Mesenteric fat pad (tissue), 1 donor: ENCODE measurements at places on chromosomes 16 and 17. TPM values are rescaled to one million over a fixed set of nuclear protein-coding genes. Genes with fewer than 3 reads are reported as not detected.

GRCh38 chr16:65843941-65844340 is 522.5 kb upstream of the CDH5 start:
- DNase-seq: no peak

GRCh38 chr16:12406158-12406557 is 397.5 kb downstream of the CPPED1 start:
- no peak for DNase-seq

DNA sequence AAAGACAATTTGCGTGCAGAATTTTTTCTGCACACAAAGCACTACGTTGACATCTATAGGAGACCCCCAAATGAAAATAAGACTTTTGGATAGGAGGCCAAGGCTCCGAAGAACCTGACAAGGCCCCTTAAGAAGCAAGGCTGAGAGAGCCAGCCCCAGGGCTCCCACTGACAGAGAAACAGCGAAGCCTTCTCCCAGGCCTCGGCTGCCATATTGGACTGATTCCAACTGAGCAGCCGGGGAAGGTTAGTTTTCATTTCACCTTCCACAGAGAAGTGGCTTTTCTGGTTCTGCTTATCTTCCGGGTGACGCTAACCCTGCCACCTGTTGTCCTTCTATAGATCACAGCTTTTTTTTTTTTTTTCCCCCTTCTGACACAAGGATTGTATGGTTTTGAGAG is 356.7 kb downstream of the SOX9 start:
- no peak for DNase-seq

GRCh38 chr16:29876594-29877249 is 13.7 kb upstream of the CDIPT start:
- no peak for DNase-seq

DNA sequence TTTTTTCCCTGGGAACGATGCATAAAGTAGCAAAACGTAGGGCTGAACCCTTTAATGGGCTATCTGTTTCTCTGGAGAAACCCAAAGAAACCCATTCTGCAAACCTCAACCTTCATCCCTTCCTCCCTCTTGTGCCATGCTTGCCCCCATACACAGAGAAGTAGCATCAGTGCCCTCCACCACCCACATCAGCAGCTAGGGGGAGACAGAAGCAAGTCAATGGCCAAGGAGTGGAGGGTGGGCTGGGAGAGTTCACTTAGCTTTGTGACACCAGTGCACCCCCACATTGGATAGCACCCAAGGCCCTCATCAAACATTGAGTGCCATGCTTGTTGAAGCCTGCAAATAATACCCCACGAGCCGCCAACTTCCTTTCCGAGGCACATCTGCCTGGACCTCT is 282.4 kb downstream of the ABCC12 start:
- no peak for DNase-seq

GRCh38 chr17:55114283-55114682 is 145.7 kb downstream of the STXBP4 start:
- DNase-seq: no peak

DNA sequence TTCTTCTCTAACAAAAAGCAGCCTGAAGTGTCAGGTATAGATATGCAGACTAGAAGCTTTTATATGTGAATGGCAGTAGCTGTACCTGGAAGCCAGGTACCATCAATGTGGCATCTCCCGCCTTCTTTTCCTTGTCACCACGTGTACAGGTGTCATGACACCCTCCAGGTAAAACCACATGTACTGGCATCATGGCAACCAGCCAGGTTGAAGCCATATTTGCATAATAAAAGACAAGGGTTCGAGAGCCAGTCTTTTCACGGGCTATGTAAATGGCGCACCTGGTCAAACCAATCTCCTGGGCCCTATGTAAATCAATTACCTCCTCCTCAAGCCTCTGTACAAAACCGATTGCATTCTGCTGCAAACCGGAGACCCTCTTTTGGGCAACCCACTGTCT is 541.3 kb downstream of the CDH11 start:
- DNase-seq: no peak

DNA sequence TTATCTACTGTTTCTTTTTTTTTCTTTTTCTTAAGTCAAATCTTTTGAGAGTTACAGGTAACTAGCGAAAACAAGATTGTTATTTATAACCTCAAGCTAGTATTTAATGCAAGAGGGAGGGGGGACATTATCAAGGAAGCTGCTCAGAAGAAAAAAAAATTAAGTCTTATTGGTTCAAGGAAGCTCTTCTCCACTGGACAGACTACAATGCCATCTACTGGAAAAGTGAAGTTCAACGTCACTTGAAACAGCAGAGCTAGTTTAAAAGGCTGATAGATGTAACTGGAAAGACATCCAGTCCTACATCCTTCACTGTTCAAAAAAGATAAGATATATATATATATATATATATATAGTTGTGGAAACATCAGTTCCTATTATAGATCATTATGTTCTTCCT is 418.0 kb upstream of the PSMD7 start:
- DNase-seq: no peak

- no peak for DNase-seq
Measured at GRCh38 chr16:82004601-82005000, 6.7 kb downstream of the SDR42E1 start.

DNA sequence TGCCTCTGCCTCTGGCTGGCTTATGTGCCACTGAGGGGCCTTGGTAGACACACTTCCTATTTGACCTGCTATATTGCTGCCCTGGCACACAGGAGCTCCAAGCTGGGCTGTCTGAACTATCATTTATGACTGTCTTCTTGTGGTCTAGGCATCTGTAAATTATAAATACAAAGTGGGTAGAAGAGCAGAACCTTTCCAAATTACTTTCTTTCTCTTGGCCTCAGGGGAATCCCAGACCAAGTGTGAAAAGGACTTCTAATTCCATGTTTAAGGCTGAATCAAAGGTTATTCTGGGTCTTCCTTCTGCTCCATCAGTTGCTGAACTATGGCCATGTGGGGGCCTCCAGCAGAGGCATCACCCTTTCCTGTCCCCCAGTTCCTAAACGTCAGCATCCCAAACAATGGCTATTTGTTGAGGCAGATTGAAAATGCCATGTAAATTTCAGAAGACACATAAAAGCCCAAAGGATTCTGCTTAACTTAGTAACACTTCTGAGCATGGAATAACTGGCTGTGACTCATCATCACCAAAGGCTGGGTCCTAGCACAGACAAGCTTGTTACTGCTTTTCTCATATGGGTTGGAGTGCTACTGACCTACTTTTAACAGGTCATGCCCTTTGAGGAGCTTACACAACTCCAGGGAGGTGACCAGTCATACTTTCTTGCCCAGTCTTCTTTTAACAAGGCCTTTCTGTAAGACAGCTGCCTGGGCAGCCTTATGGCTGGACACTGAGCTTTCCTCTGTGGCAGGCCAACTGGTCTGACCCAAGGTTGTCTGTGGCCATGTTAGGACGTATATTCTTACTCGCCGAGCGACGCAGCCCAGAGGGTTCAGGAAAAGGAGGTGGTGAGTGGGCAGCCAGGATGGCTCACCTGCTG is 154.8 kb downstream of the VPS53 start:
- DNase-seq: no peak

GRCh38 chr17:14297161-14297851 is 3.6 kb upstream of the HS3ST3B1 start:
- no peak for DNase-seq

- no peak for DNase-seq
Measured at GRCh38 chr17:19720631-19721426, 4.4 kb upstream of the SLC47A2 start.

- DNase-seq: no peak
Measured at GRCh38 chr16:2388875-2389433, 40.3 kb upstream of the CCNF start.

GRCh38 chr17:78908426-78908825 is 5.4 kb upstream of the CEP295NL start:
- DNase-seq: no peak

- DNase-seq: peak; percentile 81
Measured at GRCh38 chr17:7078711-7079110, 1.3 kb downstream of the CLEC10A start.

DNA sequence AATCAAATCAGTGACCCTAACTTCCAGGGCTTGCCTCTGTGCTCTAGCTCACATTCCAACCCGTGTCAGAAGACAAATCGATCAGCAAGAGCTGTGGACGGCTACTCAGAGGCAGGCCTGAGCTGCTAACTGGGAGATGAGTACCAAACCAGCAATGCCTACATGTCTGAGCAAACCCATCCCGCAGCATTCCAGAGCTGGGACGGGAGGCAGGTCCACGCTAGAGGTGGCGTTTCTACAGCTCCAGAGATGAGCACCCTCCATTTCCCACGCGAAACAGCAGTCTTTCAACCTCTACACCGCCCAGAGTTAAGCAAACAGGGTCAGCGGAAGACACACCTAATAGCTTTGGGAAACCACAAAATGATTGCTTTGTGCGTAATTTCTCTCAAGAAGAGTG is 6.5 kb downstream of the NXN start:
- no peak for DNase-seq

- DNase-seq: peak; percentile 86
Measured at GRCh38 chr17:75773808-75774470, 8.9 kb upstream of the GALK1 start.

- no peak for DNase-seq
Measured at GRCh38 chr16:6114691-6115090, 1017.1 kb upstream of the EEF2KMT start.

DNA sequence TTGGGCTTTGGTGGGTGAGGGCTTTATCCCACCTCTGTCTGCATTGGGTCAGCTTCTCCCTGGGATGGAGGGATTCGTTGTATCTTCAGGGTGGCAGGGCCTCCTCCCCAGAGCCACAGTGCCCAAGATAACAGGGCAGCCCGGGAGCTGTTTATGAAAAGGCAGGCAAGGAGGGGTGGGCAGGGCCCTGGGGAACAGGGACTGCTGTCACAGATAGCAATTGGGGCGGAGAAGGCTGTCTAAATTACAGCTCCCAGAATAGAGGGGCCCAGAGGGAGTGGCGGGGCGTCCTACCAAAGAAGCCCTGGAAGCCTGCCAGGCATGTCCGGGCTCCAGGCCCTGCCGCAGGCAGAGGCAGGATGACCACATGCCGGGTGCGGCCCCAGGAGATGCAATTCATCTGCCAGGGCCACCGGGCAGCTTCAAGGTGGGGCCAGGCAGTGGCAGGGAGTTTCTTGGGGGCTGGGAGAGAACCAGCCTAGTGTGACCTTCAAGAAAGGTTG is 18.8 kb upstream of the PHOSPHO1 start:
- DNase-seq: peak; percentile 90

DNA sequence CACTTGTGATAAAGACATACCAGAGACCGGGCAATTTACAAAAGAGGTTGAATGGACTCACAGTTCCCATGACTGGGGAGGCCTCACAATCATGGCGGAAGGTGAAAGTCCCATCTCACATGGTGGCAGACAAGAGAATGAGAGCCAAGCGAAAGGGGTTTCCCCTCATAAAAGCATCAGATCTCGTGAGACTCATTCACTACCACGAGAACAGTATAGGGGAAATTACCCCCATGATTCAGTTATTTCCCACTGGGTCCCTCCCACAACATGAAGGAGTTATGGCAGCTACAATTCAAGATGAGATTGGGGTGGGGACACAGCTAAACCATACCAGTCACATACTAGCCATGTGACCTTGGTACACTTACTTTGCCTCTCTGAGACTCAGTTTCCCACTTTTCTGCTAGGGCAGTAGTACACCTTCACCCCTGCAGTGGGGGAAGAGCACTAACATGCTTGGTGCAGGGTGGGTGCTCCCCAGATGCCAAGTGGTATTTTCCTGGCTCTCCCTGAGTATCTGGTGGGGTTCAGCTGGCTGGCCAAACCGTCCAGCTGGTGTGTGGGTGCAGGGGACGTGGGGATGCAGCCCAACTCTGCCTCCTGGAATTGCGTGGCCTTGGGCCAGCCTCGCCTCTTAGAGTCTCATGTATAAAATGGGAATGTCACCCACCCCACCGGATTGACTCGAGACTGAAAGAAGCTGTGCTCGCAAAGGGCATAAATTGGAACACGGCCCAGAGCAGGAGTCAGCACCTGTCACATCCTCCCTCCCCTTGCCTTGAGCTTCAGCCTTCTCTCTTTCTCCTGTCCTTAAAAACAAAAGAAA is 364.1 kb downstream of the CPPED1 start:
- DNase-seq: no peak

GRCh38 chr16:54402270-54402669 is 115.7 kb upstream of the IRX3 start:
- no peak for DNase-seq

- no peak for DNase-seq
Measured at GRCh38 chr17:4480929-4481898, 17.5 kb upstream of the SPNS2 start.

DNA sequence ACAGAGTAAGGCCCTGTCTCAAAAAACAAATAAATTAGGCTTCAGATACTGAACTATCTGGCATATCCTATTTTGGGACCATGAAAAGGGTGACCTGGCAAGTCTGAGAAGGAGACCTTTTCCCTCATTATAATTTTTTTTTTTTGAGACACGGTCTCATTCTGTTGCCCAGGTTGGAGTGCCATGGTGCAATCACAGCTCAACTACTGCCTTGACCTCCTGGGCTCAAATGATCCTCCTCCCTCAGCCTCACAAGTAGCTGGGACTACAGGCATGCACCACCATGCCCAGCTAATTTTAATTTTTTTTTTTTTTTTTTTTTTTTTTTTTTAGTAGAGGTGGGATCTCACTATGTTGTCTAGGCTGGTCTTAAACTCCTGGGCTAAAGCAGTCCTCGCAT is 37.3 kb downstream of the PLCG2 start:
- no peak for DNase-seq

- no peak for DNase-seq
Measured at GRCh38 chr17:6427279-6427781, 7.6 kb downstream of the AIPL1 start.

- DNase-seq: no peak
Measured at GRCh38 chr17:58531661-58532554, 17.5 kb upstream of the MTMR4 start.

DNA sequence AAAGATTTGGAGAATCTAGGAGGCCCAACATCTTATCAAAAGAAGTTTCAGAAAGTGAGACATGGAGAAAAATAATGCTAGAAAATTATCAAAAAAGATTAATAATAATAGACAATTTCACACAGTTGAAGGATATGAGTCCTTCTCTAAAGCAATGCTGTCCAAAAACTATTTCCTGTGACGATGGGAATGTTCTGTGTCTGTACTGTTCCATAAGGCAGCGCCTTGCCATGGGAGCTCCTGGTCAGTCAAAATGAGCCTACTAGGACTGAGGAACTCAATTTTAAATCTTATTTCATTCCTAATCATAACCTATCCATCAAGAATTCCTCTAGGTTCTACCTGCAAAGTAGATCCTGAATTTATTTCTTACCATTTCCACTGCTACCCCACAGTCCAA is 49.0 kb downstream of the CACNG1 start:
- no peak for DNase-seq

GRCh38 chr17:73798111-73798748 is 154.0 kb upstream of the SDK2 start:
- DNase-seq: no peak

TBC1D3I gene
- 0.19 TPM for total RNA-seq

CDR2L gene
- 29.9 TPM for total RNA-seq

ZNF287 gene
- total RNA-seq: 6.6 TPM

KREMEN2 gene
- total RNA-seq: not detected

KRT40 gene
- not detected for total RNA-seq

PPM1E gene
- 0.13 TPM for total RNA-seq

RNF213 gene
- 168 TPM for total RNA-seq

MRM1 gene
- 4.1 TPM for total RNA-seq

TBC1D3D gene
- not detected for total RNA-seq

GNAO1 gene
- total RNA-seq: 3.0 TPM
